ENCODE measurements at places on chromosomes 13 and 19.

DNA sequence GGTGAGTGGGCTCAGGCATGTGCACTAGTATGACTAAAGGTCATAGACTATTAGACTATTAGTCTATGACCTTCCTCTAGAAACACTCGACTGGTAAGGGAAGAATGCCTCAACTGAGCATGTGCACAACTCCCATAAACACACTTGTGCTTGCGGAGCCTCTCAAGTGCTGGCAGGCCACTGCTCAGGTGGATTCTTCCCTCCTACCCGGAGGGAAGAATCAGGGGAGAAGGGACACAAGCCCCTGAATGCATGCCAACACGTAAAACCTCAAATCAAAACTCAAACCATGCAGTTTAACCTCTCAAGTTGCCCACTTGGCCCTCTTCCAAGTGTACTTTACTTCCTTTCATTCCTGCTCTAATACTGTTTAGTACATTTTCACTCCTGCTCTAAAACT, 287.6 kb upstream of the SGCG start:
- no peak for DNase-seq

GRCh38 chr19:5407356-5407755, 47.9 kb upstream of the ZNRF4 start:
- peak; percentile 5 for DNase-seq

- DNase-seq, result peak; percentile 91
Measured at GRCh38 chr19:52171321-52172169, at the start of gene ZNF836. Gene ZNF836, minus strand, starts transcription at chr19:52171621. Its CDS starts 3,549 bp downstream, at chr19:52168072.

DNA sequence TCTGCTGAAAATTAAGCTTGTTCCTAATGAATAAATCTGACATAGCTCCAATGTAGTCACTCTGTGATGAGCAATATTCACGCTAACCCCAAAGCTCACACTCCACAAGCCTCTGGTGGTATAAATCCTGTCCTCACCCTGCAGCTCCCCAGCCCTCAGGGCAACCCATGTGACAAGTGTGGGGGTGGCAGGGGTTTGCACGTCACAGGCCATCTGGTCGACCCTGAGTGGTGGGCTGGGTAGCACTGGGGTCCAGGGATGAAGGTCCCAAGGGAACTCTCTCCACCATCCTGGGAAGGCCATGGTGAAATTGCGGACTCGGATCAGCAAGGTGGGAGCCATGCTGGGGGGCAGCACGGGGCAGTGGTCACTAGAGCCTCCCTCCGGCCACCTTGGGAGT, 100.0 kb upstream of the SOX1 start:
- no peak for DNase-seq

- DNase-seq, result no peak
Measured at GRCh38 chr19:14413693-14414181, 5.4 kb downstream of the DDX39A start.

All from Calu3 (cell line).